Glutamatergic neuron (in vitro differentiated cells): ENCODE measurements at places on chromosomes 7 and 10. TPM values are rescaled to one million over a fixed set of nuclear protein-coding genes. Genes with fewer than 3 reads are reported as not detected.

AIMP2 gene
- 35.2 TPM for total RNA-seq

DNA sequence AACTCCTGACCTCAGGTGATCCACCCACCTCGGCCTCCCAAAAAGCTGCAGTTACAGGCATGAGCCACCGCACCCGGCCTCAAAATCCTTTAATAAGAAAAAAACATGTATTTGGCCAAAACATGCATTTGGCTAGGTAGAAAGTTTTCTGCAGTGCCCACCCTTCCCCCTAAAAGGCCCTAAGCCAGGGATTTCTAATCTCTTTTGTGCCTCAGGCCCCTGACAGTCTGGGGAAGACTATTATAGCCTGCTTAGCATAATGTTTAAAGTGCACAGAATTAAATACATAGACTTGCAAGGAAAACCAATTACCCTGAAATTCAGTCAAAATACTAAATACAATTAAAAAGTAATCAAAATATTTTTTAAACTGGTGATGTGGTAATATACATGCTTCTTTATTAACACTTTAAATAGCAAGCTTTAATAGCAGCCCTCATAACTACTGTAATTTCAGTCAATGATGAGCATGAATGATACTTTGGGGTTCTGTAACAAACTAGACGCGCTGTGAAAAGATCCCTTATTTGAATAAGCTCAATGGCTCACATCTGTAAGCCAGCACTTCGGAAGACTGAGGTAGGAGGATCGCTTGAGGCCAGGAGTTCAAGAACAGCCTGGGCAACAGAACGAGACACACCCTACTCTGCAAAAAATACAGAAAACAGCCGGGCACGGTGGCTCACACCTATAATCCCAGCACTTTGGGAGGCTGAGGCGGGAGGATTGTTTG, 29.9 kb downstream of the SPDYE6 start:
- no peak for DNase-seq
- H3K4me3 ChIP-seq = no peak overlapping the region
- H3K27me3 ChIP-seq = peaks cover 11% of the 10 kb centered on the region
- no peak overlapping the region for H3K27ac ChIP-seq
- H3K4me1 ChIP-seq = no peaks in the 10 kb centered on the region

PRSS2 gene
- not detected for total RNA-seq

MRLN gene
- not detected for total RNA-seq

DNA sequence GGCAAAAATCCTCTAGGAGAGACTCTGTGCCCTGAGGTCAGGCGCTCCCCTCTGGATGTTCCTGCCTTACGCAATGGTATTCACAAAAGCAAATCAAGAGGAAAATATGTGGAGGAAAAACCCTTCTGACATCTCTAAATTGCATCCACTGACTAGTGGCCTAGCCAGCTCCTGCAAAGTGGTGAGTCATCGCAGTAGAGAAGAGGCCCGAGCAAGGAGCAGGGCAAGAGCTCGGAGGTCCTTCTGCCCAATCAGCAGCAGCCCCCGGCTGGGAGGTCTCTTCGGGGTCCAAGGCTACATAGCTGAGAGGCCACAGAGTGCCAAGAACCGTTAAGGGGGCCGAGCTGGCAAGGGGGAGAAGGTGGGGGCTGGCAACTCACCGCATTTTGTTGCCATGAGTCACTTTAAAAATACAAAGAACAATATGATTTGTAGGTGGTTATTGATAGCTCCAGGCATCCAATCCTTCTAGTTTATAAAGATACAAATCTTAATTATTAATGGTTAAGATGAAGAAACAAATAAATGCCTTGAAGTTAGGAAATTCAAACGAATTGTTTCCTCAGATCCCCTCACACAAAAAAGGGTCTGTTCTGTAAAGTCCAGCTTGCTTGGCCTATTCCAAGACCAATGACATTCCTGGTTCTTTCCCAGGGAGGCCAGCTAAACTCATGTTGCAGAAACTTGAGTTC, 161.6 kb downstream of the PKD1L1 start:
- no peak overlapping the region for H3K27ac ChIP-seq
- DNase-seq = no peak
- H3K36me3 ChIP-seq = no peaks in the 10 kb centered on the region
- no peaks in the 10 kb centered on the region for H3K27me3 ChIP-seq
- H3K4me1 ChIP-seq = no peaks in the 10 kb centered on the region
- no peak overlapping the region for H3K4me3 ChIP-seq

DNA sequence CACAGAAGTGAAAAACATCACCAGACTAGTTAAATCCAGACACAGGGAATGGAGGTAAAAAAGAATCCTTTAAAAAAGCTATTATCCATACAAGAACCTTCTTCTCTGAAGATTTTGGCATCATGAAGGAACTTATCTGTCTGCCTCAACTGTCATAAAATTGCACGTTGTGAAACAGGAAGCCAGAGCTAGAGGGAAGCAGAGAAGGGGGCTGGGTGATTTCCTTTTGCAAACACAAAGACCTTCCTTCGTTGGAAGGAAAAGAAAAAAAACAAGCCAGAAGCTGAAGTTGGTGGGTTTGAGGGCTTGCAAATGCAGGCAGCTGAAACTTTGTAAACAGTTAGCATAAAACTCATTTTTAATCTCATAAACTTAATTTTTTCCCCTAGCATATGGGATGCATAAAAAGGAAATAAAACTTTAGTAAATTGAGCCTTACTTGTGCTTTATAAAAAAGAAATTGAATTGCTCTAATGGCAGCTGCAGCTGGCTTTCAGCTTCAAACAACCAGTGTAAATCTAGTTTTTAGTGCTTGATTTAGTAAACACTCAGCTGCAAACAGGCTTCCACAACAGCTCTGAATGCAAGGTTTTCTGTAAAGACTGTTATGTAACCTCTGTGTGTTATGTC, 101.6 kb downstream of the OTUD1 start:
- H3K27me3 ChIP-seq = peaks cover 2% of the 10 kb centered on the region
- no peak overlapping the region for H3K27ac ChIP-seq
- H3K36me3 ChIP-seq = no peaks in the 10 kb centered on the region
- no peaks in the 10 kb centered on the region for H3K4me1 ChIP-seq
- H3K4me3 ChIP-seq = no peak overlapping the region
- no peak for DNase-seq

DNA sequence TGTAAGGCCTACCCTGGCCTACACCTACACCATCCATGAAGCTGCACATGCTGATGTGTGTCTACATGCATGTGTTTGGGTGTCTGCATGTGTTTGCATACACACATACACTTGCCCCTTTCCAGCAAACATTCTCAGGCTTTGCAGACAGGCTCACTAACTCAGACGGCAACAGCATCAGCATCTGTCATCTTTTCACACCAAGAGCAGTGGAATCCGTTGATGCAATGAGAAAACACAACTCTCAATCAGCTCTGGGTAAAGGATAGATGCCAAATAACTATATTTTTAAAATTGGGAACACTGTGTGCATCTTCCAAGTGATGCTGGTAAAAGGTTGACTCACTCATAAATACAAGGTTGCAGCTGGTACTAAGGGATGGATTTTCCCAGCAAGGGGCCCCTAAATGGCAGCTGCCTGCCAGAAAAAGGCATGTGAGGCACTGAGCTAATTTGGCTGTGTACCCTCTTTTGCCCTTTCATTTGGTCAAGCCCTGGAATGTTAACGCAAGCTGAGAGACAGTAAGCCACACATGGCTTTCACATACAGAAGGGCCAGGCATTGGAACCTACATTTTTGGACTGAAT, 296.3 kb upstream of the NPSR1 start:
- H3K36me3 ChIP-seq = no peaks in the 10 kb centered on the region
- H3K4me3 ChIP-seq = no peak overlapping the region
- no peaks in the 10 kb centered on the region for H3K27me3 ChIP-seq
- no peaks in the 10 kb centered on the region for H3K4me1 ChIP-seq
- no peak for DNase-seq
